ENCODE measurements at places on chromosomes 2 and 18. TPM values are rescaled to one million over a fixed set of nuclear protein-coding genes. Genes with fewer than 3 reads are reported as not detected.

ARHGEF4 gene
- total RNA-seq, result 9.6 TPM

GTF2A1L gene
- total RNA-seq, result 22.2 TPM

ORC4 gene
- 79.6 TPM for total RNA-seq

ICOS gene
- total RNA-seq, result not detected

GRCh38 chr18:23580677-23581367, 5.5 kb downstream of the NPC1 start:
- no peak for DNase-seq

- DNase-seq, result no peak
Measured at GRCh38 chr2:186593523-186593922, 3.7 kb downstream of the ITGAV start.

GRCh38 chr2:7759898-7760297, 842.7 kb downstream of the RNF144A start:
- DNase-seq, result no peak

GRCh38 chr2:3423492-3424170, 44.1 kb downstream of the TRAPPC12 start:
- no peak for DNase-seq

GRCh38 chr2:157087373-157088002, 170.0 kb upstream of the GALNT5 start:
- peak; percentile 70 for DNase-seq

GRCh38 chr2:9378433-9379390, 44.6 kb downstream of the ITGB1BP1 start:
- DNase-seq, result no peak

DNA sequence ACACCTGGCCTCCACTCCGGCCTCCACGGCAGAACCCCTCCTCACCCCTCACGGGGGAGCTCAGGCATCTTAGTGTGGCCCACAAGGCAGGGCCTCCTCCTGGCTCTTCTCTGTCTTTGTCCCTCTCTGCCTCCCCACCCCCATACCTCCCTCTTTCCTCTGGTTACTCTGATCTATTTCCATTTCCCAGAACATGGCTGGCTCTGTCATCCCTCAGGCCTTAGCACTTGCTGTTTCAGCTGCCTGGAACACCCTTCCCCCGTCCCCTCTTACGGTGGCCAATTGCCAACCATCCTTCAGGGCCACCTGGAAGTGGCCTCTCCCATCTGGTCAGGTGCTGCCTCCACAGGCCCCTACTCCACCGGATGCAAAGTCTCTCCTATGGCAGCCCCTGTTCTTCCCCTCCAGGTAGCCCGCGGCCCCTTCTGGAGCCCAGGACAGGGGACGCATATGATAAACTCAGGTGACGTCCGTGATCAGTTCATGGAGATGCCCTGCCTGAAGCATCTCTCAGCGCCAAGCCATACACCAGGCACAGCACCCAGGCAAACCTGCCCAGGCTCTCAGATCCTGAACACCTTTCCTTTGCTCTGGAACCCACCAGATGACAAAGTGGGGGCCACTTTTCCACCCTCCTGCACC, 3.6 kb upstream of the ECEL1 start:
- DNase-seq, result no peak

DNA sequence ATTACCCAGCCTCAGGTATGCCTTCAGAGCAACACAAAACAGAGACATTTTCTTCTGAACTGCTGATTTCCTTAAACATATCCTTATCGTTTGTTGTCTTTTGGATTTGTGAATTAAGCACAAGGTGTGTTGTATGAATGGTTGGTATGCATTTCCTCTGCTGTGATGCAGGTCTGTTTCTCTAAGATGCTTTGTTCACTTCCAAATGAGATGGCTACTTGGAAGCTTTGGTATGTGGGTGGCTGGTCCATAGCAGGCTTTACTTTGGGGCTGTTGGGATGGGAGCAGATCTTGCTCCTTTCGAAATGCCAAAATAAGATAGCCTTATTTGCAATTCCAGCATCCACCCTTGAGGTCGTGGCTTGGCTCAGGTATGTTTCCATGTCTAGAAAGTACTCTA, 257.2 kb downstream of the INSIG2 start:
- no peak for DNase-seq

- DNase-seq, result no peak
Measured at GRCh38 chr2:148926981-148927401, 52.0 kb downstream of the KIF5C start.

GRCh38 chr18:58541789-58542425, 87.0 kb downstream of the ALPK2 start:
- no peak for DNase-seq

DNA sequence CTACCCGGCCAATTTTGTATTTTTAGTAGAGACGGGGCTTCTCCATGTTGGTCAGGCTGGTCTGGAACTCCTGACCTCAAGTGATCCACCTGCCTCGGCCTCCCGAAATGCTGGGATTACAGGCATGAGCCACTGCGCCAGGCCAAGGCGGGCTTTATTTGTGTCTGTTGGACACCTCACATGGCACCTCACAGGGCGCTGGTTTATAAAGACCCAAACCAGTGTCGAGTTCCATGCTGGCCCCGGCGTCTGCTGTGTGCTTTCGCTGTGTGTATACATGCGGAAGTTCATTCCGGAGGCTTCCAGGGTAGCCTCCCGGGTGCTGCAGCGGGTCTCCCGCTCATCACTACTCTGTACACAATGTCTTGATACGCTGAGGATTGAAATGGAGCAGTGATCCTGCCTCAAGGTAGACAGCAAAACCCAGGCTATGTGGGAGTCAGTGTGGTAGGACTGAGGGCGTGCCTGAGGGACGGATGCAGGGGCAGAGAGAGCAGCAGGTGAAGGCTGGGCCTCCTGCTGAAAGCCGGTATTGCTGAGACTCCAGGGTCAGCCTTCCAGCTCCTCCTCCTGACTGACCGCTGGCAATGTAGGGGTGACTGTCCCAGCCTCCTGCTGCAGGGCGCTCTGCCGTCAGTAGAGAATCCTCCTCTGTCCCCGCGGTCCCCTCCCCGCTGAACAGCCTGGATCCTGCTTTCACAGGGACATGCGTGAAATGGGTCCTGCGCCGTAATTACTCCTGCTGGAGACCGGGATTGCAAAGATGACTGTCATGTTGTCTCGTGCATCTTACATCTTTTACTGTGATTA, 22.7 kb downstream of the LDLRAD4 start:
- DNase-seq, result peak; percentile 52

GRCh38 chr18:9017167-9017904, 85.2 kb upstream of the NDUFV2 start:
- DNase-seq, result peak; percentile 58

DNA sequence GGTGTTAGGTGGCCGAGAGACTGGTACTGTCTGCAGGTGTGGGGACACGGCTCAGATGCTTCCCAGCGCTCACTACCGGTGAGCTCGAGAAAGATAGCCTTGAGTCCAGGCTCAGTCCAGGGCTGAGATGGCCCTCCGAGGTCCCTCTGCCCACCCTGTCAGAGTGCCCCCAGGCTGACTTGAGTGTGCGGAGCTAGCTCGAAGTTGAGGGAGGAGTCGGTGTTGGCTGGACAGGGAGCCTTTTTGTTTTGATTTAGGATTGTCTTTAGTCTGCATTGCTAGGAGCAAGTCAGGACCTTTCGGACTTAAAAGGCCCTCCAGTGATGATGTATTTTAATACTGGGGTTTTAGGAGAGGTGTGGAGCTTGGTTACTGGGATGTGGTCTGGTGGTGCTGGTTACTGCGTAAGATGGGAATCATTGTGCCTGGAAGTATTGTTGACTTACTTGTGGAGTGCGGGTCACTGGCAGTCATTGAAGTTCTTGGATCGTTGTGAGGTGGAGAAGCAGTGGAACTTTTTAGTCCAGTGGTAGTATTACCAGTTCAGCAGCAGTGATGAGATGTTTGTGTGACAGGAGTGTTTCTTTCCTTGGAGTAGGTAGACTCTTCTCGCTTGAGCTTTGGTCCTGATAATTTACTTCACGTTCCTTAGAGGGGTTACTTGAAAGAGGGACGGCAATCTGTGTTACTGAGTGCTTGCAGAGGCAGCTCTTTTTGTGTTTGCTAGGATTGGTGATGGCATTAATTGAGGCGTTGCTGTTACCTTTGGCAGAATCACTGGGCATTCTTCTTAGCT, 633 bp downstream of the KIAA1328 start:
- DNase-seq, result no peak

Measured in ascending aorta (tissue), 2 donors.